Colonic mucosa (tissue), 4 donors: ENCODE measurements at places on chromosomes 7 and 10. TPM values are rescaled to one million over a fixed set of nuclear protein-coding genes. Genes with fewer than 3 reads are reported as not detected.

WIPF3 gene
- 1.6 TPM for total RNA-seq

SFRP5 gene
- total RNA-seq, result 0.57 TPM

DNA sequence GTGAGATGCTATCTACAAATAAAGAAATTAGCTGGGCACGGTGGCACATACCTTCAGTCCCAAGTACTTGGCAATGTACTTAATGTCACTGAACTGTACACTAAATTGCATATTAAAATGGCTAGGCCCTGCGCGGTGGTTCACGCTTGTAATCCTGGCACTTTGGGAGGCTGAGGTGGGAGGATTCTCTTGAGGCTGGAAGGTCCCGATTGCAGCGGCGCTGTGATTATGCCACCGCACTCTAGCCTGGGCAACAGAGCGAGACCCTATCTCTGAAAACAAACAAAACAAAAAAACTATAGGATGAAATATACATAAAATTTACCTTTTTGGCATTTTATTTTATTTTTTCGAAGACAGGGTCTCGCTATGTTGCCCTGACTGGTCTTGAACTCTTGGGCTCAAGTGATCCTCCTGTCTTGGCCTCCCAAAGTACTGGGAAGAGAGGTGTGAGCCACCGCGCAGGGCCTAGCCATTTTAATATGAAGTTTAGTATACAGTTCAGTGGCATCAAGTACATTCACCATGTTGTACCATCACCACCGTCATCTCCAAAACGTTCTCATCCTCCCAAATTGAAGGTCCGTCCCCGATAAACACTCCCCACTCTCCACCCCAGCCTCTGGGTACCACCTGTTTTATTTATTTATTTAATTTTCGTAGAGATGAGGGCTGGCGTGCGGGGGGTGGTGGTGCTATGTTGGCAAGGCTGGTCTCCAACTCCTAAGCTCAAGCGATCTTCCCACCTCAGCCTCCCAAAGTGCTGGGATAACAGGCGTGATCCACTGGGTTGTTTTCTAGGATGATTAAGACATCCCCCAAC lies 1.3 kb upstream of the EIF3B start:
- H3K4me1 ChIP-seq, result peaks cover 15% of the 10 kb centered on the region
- H3K36me3 ChIP-seq, result no peaks in the 10 kb centered on the region
- H3K27me3 ChIP-seq, result no peaks in the 10 kb centered on the region
- peak overlapping the region; percentile 92 for H3K27ac ChIP-seq

ITGA8 gene
- 2.1 TPM for total RNA-seq

GRCh38 chr7:100413889-100414288 lies 14.6 kb downstream of the ZCWPW1 start:
- H3K36me3 ChIP-seq, result no peaks in the 10 kb centered on the region
- no peaks in the 10 kb centered on the region for H3K4me1 ChIP-seq
- H3K27ac ChIP-seq, result no peak overlapping the region
- no peak for DNase-seq

ERVW-1 gene
- total RNA-seq, result not detected

DNA sequence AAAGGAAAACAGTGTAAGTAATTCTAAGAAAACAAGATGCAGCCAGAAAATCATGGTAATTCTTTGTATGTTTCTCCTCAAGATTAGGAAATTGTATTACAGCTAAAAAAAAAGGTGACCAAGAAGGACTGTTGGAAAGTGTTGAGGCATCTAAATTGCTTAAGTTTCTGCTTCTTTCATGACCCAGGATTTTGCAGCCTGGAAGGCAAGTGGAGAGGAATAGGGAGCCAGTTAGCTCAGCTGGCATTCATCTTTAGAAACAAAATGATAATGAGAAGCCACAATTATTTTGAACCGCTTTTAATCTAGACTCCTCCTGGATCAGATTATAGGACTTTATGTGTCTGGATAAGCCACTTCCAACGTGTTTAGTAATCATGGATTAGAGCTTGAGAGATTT lies 56.8 kb upstream of the TMEM229A start:
- no peaks in the 10 kb centered on the region for H3K36me3 ChIP-seq
- H3K27me3 ChIP-seq, result no peaks in the 10 kb centered on the region

- no peak overlapping the region for H3K4me3 ChIP-seq
- no peaks in the 10 kb centered on the region for H3K27me3 ChIP-seq
- no peaks in the 10 kb centered on the region for H3K4me1 ChIP-seq
- no peaks in the 10 kb centered on the region for H3K36me3 ChIP-seq
- DNase-seq, result no peak
- no peak overlapping the region for H3K27ac ChIP-seq
Measured at GRCh38 chr7:138299066-138299465, 161.0 kb upstream of the TRIM24 start.

- no peaks in the 10 kb centered on the region for H3K36me3 ChIP-seq
- no peaks in the 10 kb centered on the region for H3K27me3 ChIP-seq
- H3K4me3 ChIP-seq, result no peak overlapping the region
- no peak for DNase-seq
- H3K4me1 ChIP-seq, result no peaks in the 10 kb centered on the region
Measured at GRCh38 chr10:18463673-18464211, 187.6 kb downstream of the NSUN6 start.

GRCh38 chr10:129968853-129969183 lies 4.7 kb upstream of the EBF3 start:
- DNase-seq, result peak; percentile 44
- H3K4me1 ChIP-seq, result peaks cover 3% of the 10 kb centered on the region
- H3K4me3 ChIP-seq, result no peak overlapping the region
- H3K36me3 ChIP-seq, result no peaks in the 10 kb centered on the region
- no peak overlapping the region for H3K27ac ChIP-seq

DNA sequence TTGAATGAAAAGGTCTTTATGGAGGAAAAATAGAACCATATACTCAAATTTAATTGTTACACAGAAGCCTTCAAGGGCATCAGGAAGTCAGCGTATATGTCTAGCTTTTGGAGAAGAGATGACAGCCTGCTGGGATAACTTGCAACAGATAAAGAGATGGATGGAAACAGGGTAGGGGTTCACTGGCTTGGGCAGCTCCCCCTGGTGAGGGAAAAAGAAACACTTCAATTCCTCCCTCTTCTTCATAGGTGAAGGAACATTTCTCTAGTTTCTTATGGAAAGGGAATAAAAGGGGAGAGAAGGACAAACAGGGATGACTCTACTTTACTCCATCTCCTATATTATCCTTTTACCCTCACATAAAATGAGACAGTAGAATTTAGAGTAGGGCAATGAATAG lies 635.7 kb downstream of the PHTF2 start:
- no peaks in the 10 kb centered on the region for H3K4me1 ChIP-seq
- no peaks in the 10 kb centered on the region for H3K36me3 ChIP-seq
- no peak for DNase-seq
- H3K27me3 ChIP-seq, result no peaks in the 10 kb centered on the region
- H3K4me3 ChIP-seq, result no peak overlapping the region

GRCh38 chr7:665736-666453 lies 60.6 kb upstream of the DNAAF5 start:
- H3K27ac ChIP-seq, result no peak overlapping the region
- H3K4me3 ChIP-seq, result no peak overlapping the region
- H3K36me3 ChIP-seq, result no peaks in the 10 kb centered on the region
- no peaks in the 10 kb centered on the region for H3K27me3 ChIP-seq

ANKRD61 gene
- not detected for total RNA-seq

STOX1 gene
- 0.74 TPM for total RNA-seq

DNA sequence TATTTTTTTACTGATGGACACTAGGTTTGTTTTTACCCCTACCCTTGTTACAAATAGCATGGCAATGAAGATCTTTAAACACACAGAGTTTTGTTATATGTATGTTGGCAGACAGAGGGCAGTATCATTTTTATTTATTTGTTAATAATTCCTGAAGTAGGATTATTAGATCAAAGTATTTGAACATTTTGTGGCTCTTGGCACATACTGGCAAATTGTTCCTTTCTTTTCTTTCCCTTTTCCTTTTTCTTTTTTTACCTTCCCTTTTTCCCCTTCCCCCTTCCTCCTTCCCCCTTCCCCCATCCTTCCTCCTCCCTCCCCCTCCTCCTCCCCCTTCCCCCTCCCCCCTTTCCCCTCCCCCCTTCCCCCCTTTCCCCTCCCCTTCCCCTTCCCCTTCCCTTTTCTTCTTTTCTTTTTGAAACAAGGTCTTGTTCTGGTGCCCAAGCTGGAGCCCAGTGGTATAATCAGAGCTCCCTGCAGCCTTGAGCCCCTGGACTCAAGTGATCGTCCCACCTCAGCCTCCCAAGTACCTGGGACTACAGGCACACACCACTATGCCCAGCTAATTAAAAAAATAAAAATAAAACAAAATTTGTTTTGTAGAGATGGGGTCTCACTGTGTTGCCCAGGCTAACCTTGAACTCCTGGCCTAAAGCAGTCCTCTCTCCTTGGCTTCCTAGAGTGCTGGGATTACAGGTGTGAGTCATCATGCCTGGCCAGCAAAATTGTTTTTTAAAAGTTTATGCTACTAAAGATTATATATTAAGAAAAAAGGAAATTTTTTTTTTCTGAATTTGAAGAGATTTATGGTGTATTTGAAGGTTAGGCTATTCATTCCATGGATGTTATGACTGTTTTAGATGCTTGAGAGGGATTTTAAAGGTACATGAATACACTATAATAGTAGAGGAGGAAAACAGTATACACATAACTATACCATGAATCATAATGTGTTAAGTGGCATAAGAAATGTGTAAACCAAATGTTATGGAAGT lies 39.3 kb downstream of the SEPTIN7 start:
- H3K36me3 ChIP-seq, result no peaks in the 10 kb centered on the region
- no peak for DNase-seq
- no peak overlapping the region for H3K4me3 ChIP-seq

ELMO1 gene
- 4.7 TPM for total RNA-seq

- H3K36me3 ChIP-seq, result no peaks in the 10 kb centered on the region
- DNase-seq, result no peak
- no peaks in the 10 kb centered on the region for H3K27me3 ChIP-seq
- H3K4me3 ChIP-seq, result no peak overlapping the region
Measured at GRCh38 chr7:26372704-26373103, 81.0 kb downstream of the SNX10 start.

DNA sequence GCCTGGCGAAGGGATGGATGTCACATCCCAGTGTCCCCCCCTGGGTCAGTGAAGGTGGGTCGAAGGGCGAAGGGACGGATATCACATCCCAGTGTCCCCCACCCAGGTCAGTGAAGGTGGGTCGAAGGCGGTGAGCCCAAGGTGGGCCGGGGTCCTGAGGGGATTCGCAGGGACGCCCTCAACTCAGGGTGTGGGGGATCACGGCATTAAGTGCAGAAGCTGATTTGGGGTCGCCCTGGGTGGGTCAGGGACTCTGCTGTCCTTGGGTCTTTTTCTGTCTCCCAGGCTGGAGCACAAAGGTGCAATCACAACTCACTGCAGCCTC lies 21.9 kb downstream of the ADAP1 start:
- H3K4me3 ChIP-seq, result no peak overlapping the region
- H3K4me1 ChIP-seq, result no peaks in the 10 kb centered on the region
- no peaks in the 10 kb centered on the region for H3K36me3 ChIP-seq
- no peaks in the 10 kb centered on the region for H3K27me3 ChIP-seq

NME8 gene
- not detected for total RNA-seq

DNA sequence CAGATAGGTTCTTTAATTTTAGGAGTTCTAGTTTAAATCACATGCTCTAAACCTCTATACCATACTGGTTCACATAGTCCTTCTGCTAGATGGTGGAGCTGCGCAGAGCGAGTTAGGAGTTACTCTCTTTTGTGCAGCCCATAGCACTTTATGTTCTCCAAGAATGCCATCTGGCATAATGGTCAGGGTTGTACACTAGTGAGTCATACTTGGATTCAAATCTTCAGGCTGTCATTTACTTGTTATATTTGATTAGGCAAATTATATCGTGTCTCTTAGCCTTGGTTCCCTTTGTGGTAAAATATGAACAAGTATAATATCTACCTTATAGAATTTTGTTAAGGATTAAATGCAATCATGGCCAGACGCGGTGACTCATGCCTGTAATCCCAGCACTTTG lies 1078.3 kb downstream of the NRG3 start:
- no peak overlapping the region for H3K4me3 ChIP-seq
- no peak overlapping the region for H3K27ac ChIP-seq
- no peaks in the 10 kb centered on the region for H3K27me3 ChIP-seq
- DNase-seq, result no peak
- H3K4me1 ChIP-seq, result no peaks in the 10 kb centered on the region

DNA sequence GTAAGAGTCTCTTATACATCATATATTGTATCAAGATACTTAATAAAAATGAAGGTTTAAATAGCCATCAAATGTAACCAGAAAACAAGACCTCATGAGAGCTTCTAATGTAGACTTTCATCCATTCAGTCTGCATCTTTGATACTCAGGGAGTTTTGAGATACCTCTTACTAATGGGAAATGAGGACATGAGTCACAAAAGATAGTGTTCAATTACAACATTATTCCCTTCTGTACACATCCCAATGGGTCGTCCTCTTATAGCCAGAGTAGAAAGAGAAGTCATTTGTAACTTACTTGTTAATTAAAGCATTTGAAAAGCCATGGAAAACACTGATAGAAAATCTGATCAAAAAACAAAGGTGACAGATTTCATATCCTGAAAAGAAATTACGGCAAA lies 19.4 kb downstream of the SHTN1 start:
- H3K4me1 ChIP-seq, result no peaks in the 10 kb centered on the region
- no peak overlapping the region for H3K4me3 ChIP-seq
- H3K36me3 ChIP-seq, result no peaks in the 10 kb centered on the region
- no peaks in the 10 kb centered on the region for H3K27me3 ChIP-seq
- H3K27ac ChIP-seq, result no peak overlapping the region
- no peak for DNase-seq

SEC61G gene
- 137 TPM for total RNA-seq

- DNase-seq, result no peak
- no peaks in the 10 kb centered on the region for H3K4me1 ChIP-seq
- H3K27me3 ChIP-seq, result peaks cover 8% of the 10 kb centered on the region
- H3K4me3 ChIP-seq, result no peak overlapping the region
- H3K27ac ChIP-seq, result no peak overlapping the region
- no peaks in the 10 kb centered on the region for H3K36me3 ChIP-seq
Measured at GRCh38 chr7:156000601-156001396, 188.5 kb upstream of the SHH start.

- H3K36me3 ChIP-seq, result no peaks in the 10 kb centered on the region
- no peak overlapping the region for H3K27ac ChIP-seq
- DNase-seq, result no peak
- H3K4me3 ChIP-seq, result no peak overlapping the region
Measured at GRCh38 chr7:35677582-35678356, 17.2 kb downstream of the HERPUD2 start.

DNA sequence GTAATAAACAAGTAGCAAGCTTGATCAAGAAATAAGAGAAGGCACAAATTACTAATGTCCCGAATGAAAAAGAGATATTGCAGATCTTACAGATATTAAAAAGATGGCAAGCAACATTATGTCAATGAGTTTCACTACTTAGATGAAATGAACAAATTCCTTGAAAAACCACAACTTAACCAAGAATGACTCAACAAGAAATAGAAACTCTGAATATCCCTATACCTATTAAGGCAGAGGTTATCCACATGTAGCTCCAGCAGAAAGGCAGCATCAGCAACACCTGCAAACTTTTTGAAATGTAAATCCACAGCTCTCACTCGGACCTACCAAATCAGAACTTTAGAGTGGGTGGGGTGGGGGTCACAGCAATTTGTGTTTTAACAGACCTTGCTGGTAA lies 33.6 kb downstream of the PDE1C start:
- no peaks in the 10 kb centered on the region for H3K27me3 ChIP-seq
- H3K27ac ChIP-seq, result no peak overlapping the region
- no peak for DNase-seq
- no peak overlapping the region for H3K4me3 ChIP-seq
- H3K4me1 ChIP-seq, result no peaks in the 10 kb centered on the region

ACBD7 gene
- total RNA-seq, result 0.98 TPM

- H3K27me3 ChIP-seq, result no peaks in the 10 kb centered on the region
- no peak overlapping the region for H3K4me3 ChIP-seq
- H3K4me1 ChIP-seq, result no peaks in the 10 kb centered on the region
- H3K36me3 ChIP-seq, result no peaks in the 10 kb centered on the region
Measured at GRCh38 chr10:128943111-128943510, 523.9 kb upstream of the MGMT start.

ELN gene
- 6.9 TPM for total RNA-seq
